Articular chondrocyte of knee joint (primary cell): ENCODE measurements at places on chromosomes 6 and 20. TPM values are rescaled to one million over a fixed set of nuclear protein-coding genes. Genes with fewer than 3 reads are reported as not detected.

Gene PPP1R14C
- total RNA-seq, result 11.8 and 13.9 TPM in 2 replicates

Gene KCNQ5
- total RNA-seq, result 11.9 and 55.2 TPM in 2 replicates

Gene SLC35D3
- not detected in 2 replicates for total RNA-seq

Gene DOK5
- total RNA-seq, result 22.9 and 31.6 TPM in 2 replicates

Gene CYP24A1
- total RNA-seq, result 0.26 and 0.43 TPM in 2 replicates

Gene PTPRT
- total RNA-seq, result not detected in 2 replicates

Gene RTN4IP1
- total RNA-seq, result 5.8 and 7.6 TPM in 2 replicates

Gene MAP7
- 0.78 and 1.4 TPM in 2 replicates for total RNA-seq

Gene GABRR1
- not detected in 2 replicates for total RNA-seq

Gene RIMS4
- 0.13 and 0.22 TPM in 2 replicates for total RNA-seq

Gene PNLDC1
- 0.26 and 0.65 TPM in 2 replicates for total RNA-seq

Gene SMLR1
- not detected in 2 replicates for total RNA-seq

Gene TPD52L1
- total RNA-seq, result 273 and 288 TPM in 2 replicates

Gene GHRH
- total RNA-seq, result not detected in 2 replicates

Gene C20orf144
- total RNA-seq, result 0.13 TPM in 1 of 2 replicates, not detected in the other

Gene HSPA12B
- total RNA-seq, result 0.13 and 0.22 TPM in 2 replicates

Gene SLC44A4
- total RNA-seq, result 0.22 TPM in 1 of 2 replicates, not detected in the other

Gene CABLES2
- total RNA-seq, result 1.6 and 2.2 TPM in 2 replicates

Gene ARMH2
- total RNA-seq, result not detected in 2 replicates

Gene CD2AP
- 28.0 and 32.0 TPM in 2 replicates for total RNA-seq

Gene PMEPA1
- total RNA-seq, result 6.3 and 15.2 TPM in 2 replicates

Gene RHAG
- not detected in 2 replicates for total RNA-seq

Gene INSM1
- total RNA-seq, result not detected in 2 replicates

Gene MATN4
- not detected in 2 replicates for total RNA-seq

Gene ZC2HC1B
- 0.26 TPM in 1 of 2 replicates, not detected in the other for total RNA-seq

Gene PPIL6
- total RNA-seq, result 3.9 and 6.2 TPM in 2 replicates

Gene POLH
- total RNA-seq, result 20.1 and 28.2 TPM in 2 replicates

Gene RAET1L
- not detected in 2 replicates for total RNA-seq

Gene F13A1
- 0.13 and 0.54 TPM in 2 replicates for total RNA-seq

Gene CNKSR3
- 6.9 and 13.8 TPM in 2 replicates for total RNA-seq

Gene IL17A
- total RNA-seq, result not detected in 2 replicates

Gene CSNK2A1
- 107 and 126 TPM in 2 replicates for total RNA-seq

Gene MLN
- not detected in 2 replicates for total RNA-seq

Gene PGM3
- 99.4 and 108 TPM in 2 replicates for total RNA-seq

Gene ALDH8A1
- 0.43 and 0.78 TPM in 2 replicates for total RNA-seq

Gene MMS22L
- total RNA-seq, result 12.7 and 18.8 TPM in 2 replicates

Gene ENPP3
- 0.13 and 0.22 TPM in 2 replicates for total RNA-seq

Gene SASH1
- total RNA-seq, result 145 and 149 TPM in 2 replicates

Gene PACSIN1
- total RNA-seq, result not detected in 2 replicates

Gene REM1
- total RNA-seq, result 0.76 and 0.78 TPM in 2 replicates

Gene EPPIN
- not detected in 2 replicates for total RNA-seq

Gene DEFB114
- total RNA-seq, result not detected in 2 replicates

Gene GNL1
- 53.3 and 53.5 TPM in 2 replicates for total RNA-seq

Gene VEGFA
- total RNA-seq, result 68.2 and 78.4 TPM in 2 replicates

Gene VPS16
- total RNA-seq, result 24.8 and 29.0 TPM in 2 replicates

Gene DTNBP1
- 4.0 and 5.2 TPM in 2 replicates for total RNA-seq

Gene MMUT
- total RNA-seq, result 19.7 and 22.5 TPM in 2 replicates

Gene DCDC2
- total RNA-seq, result not detected in 2 replicates

Gene PRDM1
- total RNA-seq, result 1.7 and 2.2 TPM in 2 replicates

Gene OR12D3
- not detected in 2 replicates for total RNA-seq

Gene C6orf58
- total RNA-seq, result not detected in 2 replicates

Gene CD93
- 0.13 and 0.54 TPM in 2 replicates for total RNA-seq

Gene RAET1G
- total RNA-seq, result 4.4 and 9.4 TPM in 2 replicates

Gene SEC63
- total RNA-seq, result 33.3 and 44.2 TPM in 2 replicates

Gene GSTA2
- total RNA-seq, result not detected in 2 replicates

Gene KHDC1L
- 0.26 and 0.54 TPM in 2 replicates for total RNA-seq

Gene HDGFL1
- total RNA-seq, result not detected in 2 replicates

Gene GJA1
- total RNA-seq, result 737 and 974 TPM in 2 replicates
